Inflammatory macrophage treated with lipopolysaccharide for 4 hours (primary cell): ENCODE measurements at places on chromosomes 12 and 14.
A peak's percentile ranks its signal among the peaks of the same experiment; 100 is the strongest.

GRCh38 chr12:57146961-57147944, at the start of gene LRP1-AS:
TSS of gene LRP1-AS (minus strand) at chr12:57147619.
- DNase-seq = peak; percentile 57

DNA sequence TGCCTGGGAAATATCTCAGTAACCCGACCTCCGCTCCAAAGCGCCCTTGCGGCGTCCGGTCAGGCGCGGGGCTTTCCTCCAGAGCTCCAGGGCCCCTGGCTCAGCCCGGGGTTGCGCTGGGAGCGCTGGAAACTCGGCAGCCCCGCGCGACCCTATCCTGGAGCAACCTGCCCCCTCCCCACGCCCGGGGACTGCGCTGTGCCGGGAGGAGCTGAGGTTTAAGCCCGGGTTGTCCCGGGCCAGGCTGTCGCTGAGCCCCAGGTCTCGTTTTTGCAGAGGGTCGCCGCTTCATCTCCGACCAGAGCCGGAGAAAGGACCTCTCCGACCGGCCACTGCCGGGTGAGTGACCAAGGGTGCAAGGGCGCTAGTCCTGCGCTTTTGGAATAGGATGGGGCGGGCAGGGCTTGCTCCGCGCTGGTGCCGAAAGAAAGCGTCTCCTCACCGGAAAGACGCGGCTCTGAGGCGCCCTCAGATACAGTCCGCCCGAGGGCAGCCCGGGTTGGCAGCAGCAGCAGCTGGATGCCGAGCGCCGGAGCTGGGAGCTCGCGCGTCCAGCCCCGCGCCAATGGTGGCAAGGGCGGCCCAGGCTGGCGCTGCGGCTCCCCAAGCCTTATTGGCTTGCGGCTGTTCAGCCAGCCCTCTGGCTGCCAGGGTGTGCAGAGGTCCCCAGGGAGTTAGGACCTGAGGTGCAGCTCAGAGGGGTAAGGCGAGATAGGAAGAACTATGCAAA, 1.5 kb downstream of the SPX start:
- DNase-seq = no peak

DNA sequence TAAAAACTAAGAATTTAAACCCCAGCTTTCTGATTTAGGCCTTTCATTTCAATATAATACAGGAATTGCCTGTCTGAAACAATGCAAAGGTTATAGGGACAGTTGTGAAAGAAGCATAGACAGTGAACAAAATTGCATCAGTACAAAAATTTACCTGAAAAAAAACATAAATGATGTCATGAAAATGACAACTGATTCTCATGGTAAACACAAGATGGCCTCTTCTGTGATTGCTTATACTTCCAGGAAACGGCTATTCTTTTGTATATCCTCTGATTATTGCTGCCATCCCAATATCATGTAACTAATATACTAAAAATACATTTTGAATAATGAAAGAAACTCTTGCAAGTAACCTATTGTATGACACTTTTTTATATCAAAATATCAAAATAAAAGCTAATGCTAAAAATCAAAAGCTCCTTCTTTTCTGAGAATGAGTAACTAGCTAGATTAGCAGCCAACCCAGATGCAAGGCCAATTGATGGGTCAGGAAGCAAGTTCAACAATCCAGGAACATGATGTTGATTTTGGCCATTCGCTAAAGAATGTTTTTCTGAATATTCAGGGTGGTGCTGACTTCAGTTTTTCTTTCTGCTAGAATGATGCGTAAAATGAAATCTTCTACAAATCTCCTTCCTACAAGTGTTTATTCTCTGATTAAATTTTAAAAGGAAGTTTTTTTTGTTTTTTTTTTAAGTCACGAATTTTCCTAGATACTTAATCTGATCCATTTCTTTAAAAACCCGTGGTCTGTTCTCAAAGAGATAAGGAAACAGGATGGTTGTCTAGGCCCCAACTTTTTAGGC, 83.6 kb downstream of the ALX1 start:
- DNase-seq = no peak

DNA sequence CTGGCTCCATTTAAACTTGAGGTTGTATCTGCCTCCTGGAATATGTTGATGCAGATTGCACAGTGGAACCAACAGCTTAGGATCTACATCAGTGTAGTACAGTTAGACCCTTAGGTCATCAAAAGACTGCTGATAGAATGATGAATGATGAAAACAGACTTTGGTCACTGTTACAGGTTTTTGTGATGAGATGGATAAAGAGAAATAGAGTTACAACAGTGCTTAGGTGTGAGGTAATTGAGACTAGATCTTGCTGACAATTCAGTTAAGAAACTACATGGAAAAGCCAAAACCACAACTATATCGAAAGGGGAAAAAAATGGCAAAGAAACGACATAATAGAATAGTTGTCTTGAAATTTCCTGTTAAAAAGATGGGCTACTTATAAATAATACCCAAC, 145.7 kb upstream of the LMNTD1 start:
- no peak for DNase-seq

DNA sequence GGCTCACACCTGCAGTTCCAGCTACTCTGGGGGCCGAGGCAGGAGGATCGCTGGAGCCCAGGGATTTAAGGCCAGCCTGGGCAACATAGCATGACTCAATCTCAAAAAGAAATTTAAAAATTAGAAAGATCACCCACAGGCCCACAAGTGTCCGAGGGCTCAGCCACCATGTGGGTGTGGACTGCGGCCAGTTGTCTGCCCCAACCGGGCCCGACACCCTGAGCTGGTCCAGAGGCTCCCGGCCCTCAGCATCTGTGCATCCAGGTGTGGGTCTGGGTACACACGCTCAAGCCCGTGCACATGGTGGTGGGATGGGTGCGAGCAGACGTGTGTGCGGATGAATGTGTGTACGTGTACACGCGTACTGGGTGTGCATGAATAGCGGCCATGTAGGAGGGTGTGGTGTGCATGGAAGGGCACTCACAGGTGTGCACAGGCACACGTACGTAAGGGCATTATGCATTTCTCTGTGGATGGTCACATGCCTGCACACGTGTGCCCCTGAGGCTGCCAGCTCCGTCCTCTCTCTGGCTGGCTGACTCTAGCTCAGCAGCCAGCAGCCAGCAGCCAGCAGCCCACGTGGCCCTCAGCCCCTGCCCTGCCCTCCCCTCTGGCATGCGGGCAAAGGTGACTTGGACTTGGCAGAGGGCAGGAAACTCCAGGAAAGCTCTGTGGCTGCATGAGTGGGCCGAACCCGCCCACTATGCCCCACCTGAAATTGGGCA, 23.3 kb upstream of the NUDT14 start:
- no peak for DNase-seq

GRCh38 chr14:99267837-99268781, 3.9 kb downstream of the BCL11B start:
- DNase-seq = no peak

- no peak for DNase-seq
Observed at GRCh38 chr14:74946659-74947281, 8.6 kb downstream of the PGF start.

- peak; percentile 43 for DNase-seq
Observed at GRCh38 chr14:50521912-50522341, 10.4 kb downstream of the MAP4K5 start.

DNA sequence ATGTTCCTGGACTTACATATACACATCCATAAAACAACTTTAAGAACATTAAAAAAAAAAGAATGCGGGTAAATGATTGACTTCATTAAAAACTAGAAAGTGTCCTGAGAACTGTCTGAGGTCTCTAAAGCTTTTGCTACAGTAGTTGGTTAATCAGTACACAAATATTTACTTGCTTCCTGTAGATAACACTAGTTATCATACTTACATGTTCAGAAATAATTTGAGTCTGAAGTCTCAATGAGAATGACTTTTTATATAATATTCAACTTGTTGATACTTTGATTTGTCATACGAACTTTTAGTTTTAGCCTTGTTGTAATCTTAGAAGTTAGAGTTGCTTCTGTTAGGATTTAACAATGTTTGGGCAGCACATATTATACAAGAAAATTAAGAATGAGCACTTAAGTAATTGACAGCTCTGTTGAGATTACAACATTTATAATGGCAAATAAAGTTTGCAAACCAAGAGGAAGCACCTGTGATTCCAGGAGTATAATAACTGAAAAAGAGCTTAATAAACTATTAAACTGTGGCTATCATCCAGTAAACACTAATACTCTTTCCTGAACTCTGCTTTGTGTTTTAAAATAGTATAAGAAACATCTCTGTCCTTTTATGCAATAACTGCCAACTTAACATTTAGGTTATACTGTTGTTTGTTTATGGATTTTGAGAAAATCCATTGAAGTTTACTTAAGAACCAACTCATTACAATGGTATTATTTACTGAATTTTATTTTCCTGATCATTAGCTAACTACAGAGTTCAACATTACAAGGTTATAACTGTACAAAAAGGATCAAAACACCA, 131.7 kb downstream of the MIPOL1 start:
- DNase-seq = no peak

GRCh38 chr12:74491374-74491773, 46.3 kb upstream of the ATXN7L3B start:
- no peak for DNase-seq

DNA sequence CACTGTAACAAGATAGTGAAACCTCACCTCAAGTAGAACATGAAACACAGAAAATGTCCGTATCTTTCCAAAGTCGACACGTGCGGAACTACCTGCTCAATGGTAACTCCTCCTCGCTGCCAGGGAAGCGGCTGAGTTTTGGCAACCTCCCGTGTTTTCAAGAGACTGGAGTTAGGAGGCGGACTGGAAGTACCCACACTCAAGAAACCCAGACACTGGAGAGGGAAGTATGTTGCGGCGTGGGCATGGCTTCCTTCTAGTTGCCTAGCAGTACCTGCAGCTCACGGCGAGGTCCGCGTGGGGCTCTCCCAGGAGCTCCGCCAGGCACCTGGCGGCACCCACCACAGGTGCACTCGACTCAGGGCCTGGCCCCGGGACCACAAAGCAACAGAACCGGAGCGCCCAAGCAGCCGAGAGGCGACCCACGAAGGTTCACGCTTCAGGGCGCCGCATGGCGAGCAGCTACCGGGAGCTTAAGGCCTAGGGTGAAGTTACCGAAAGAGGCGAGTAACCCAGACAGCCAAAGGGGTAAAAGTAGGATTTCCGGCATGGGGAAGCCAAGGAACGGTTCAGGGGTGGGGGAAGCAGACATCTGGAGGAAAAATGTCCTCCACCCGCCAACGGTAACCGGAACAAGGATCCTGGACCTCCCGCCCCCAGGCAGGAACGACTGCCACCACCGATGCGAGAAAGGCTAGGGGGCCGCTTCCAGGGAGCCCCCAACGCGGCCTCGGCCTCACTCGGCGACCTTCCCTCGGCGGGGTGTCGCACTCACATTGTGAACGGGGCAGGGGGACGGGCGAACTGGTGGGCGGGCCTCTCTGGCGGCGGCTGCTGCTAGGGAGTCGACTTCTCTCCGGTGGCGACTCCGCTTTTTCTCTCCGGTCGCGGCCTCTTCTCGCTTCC, 608 bp downstream of the PTGES3 start:
- peak; percentile 65 for DNase-seq

DNA sequence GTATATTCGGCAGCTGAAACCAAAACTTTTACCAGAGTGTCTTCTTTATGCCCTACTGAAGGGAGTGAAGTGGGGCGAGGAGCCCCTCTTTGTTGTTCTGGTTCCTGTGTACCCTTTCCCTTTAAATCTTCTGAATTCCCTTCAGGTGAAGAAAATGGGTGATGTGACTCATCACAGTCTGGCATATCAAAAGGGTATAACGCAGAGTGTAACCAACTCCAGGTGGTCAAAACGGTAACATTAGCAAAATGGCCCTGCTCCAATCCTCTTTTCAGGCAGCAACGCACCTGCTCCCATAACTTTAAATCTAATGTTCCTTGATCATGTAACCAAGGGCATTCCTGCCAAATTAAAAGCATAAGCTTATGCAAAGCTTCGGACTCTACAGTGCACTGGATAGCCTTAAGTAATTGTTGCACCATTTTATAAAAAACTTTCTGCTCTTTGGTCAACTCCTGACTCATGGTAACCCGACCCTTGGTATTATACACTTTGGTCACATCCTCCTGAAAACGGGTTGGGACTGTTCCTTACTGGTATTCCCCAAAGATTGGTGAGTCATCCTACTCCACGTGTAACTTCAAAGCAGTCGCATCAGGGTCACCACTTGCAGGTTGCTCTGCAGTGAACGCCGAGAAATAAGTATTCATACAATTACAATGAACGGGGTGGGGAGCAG, 83.1 kb downstream of the KCNMB4 start:
- no peak for DNase-seq

- DNase-seq = peak; percentile 16
Observed at GRCh38 chr14:96816281-96816680, 19.1 kb downstream of the VRK1 start.

DNA sequence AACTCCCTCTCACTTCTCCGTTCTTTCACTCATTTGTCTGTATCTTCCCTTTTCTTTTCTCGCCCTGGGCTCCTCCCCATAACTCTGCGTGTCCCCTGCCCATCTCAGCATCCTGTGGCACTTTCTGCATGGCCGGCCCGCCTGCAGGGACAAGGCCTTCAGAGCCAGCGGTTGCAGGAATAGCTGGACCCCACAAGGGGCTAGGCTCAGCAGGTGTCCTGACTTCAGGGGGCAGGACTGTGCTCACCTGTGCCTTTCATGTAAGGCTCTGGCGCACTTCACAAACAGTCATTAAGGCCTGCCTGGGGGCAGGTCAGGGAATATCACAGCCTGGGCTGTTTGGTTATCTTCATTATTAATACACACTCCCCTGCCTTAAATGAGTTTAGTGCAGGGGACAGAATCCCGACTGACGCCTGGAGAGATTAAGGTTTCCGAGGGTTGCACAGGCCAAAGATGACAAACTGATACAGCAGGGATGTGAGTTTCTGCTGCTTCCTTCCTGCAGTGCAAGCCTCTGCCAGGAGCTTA, 768.8 kb upstream of the TBX3 start:
- no peak for DNase-seq

DNA sequence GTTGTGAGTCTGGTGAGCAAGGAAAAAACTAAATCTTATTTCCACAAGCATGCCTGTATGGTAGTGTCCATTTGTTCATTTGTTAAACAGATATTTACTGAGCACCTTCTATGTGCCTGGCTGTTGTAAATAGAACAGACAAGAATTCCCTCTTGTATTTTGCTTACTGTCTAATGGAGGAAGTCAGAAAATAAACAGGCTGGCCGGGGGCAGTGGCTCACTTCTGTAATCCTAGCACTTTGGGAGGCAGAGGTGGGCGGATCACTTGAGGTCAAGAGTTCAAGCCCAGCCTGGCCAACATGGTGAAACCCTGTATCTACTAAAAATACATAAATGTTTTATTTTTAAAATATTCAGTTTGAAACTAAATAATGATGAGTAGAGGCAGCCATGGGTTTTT, 79.3 kb downstream of the GTF2A1 start:
- DNase-seq = peak; percentile 47

- no peak for DNase-seq
Observed at GRCh38 chr12:81872400-81872799, 113.2 kb upstream of the PPFIA2 start.

GRCh38 chr14:19947413-19948090, 16.8 kb downstream of the OR4K1 start:
- DNase-seq = no peak

DNA sequence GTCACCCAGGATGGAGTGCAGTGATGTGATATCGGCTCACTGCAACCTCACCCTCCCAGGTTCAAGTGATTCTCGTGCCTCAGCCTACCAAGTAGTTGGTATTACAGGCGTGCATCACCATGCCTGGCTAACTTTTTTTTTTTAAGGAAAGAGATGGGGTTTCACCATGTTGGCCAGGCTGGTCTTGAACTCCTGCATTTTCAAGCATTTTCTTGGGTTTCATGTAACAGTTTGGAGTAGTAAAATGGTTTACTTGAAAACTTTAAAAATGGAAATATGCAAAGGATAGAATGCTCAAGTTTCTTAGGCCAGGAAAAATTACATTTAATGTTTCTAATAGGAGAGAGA, 63.3 kb downstream of the FOXN3 start:
- no peak for DNase-seq

GRCh38 chr14:35758523-35759129, 50.5 kb downstream of the RALGAPA1 start:
- no peak for DNase-seq
